Activated naive CD8-positive, alpha-beta T cell treated with anti-CD3 and anti-CD28 coated beads, Interleukin-2, amount 50 U/mL, for 16 hours (primary cell): ENCODE measurements at places on chromosomes 16 and 17.

DNA sequence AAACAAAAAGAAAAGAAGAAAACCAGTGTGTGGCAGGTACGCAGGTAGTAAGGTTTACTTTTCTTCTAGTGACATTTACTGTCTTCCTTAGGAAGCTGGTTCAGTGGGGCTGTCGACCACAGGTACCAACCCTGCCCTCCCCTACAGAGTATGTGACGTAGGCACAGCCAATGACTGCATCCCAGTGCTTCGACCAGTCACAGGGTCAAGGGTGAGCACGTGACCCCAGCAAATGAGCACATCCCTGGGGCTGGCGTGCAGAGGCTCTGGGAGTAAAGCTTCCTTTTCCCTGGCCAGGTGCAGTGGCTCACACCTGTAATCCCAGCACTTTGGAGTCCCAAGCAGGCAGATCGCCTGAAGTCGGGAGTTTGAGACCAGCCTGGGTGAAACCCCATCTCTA is 38.9 kb upstream of the PLCG2 start:
- DNase-seq, result no peak

DNA sequence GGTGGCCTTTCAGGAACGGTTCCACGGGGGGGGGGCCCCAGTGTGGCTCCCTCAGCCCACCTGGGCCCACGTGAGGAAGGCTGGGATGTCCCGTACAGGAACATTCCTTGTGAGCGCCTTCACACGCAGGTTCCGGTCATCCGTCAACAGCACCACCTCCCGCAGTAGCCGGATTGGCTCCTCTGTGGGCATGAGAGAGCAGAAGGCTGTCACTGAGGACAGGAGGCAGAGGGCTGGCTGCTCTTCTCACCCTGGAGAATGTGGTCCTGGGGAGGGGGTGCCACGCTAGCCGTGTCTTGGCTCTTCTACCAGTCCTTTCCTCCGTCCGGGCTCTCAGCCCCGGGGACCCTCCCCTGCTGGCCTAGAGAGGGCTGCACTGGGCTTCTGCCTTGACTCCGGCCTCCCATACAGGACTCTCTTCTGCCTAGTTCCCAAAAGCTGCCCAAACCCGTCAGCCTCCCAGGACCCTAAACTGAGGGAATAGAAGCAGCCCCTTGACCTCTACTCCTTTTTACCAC is 6.6 kb downstream of the HIC1 start:
- no peak for DNase-seq

- no peak for DNase-seq
Observed at GRCh38 chr17:33124871-33125551, 133.4 kb downstream of the SPACA3 start.

DNA sequence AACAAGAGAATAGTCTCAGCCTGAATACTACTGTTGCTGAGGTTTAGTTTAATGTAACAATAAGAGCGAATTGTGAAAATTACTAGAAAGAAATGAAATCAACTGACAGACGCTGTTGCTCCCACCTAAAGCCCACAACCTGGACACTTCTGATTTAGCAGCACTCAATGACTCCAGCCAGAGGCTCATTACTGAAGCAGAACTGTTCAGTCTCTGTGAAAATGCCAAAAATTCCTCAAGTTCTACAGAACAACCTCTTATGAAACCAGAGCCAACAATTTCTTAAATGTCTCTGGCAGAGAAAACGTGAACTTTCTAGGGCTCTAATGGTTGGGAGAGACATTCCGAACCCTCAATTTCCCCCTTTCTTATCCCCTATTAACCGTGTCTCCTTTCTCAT is 9.9 kb downstream of the PSME3IP1 start:
- no peak for DNase-seq

DNA sequence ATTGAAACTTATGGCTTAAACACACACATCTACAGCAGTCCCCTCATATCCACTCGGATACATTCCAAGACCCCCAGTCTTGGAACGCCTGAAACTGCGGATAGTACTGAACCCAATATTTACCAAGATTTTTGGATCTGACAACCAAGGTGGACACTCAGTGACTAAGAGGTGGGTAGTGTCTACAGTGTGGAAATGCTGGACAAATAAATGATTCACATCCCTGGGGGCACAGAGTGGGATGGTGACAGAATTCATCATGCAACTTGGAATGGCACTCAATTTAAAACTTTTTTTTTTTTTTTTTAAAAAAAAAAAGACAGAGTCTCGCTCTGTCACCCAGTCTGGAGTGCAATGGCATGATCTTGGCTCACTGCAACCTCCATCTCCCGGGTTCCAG is 54.2 kb upstream of the TRAP1 start:
- DNase-seq, result no peak

DNA sequence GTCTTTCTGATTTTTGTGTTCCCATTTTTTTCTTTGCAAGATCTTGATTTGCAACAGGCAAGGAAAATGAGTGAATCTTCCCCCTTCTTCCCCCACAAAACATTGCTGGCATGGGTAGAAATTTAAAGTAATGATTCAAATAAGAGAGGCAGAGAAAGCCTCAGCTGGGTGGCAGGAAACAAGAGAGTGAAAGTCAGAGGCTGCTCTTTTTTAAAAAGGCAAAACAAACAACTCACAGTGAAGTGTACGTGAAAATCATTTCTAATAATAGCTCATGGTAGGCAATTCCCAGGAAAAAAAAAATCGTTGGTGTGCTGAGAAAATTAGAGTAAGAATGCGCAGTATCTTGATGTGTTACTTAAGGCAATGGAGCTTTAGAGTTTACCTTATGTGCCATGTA is 229.5 kb downstream of the FTO start:
- no peak for DNase-seq

- DNase-seq, result no peak
Observed at GRCh38 chr16:85326113-85326793, 214.0 kb upstream of the CIBAR2 start.

DNA sequence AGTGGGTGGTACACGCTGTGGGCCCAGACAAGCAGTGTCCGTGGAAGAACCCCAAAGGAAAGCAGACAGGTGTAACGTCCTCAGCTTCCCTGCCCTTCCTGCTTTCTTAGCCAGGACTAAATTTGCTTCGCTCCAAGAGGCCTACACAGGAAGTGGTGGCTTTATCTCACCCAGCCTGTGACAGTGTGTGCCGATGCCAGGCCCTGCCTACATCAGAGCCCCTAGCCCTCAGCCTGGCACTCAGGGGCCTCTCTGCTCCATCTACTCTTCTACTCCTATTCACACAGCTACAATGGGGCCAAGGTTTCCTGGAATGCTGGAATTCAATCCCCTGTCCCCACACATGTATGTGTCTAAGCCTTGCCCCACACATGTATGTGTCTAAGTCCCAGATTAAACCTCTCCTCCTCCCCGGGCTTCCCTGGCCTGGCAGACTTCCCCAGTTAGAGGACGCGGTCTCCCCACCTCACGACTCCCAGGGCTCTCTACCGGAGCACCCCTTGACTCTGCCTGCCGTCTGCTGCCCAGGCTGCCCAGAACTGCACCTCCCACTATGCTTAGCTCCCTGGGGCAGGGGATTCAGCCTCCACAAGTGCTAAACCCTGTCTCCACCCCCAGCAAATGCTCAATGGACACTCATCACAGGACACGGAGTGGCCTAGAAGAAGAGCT is 8.2 kb downstream of the PGAP3 start:
- no peak for DNase-seq

DNA sequence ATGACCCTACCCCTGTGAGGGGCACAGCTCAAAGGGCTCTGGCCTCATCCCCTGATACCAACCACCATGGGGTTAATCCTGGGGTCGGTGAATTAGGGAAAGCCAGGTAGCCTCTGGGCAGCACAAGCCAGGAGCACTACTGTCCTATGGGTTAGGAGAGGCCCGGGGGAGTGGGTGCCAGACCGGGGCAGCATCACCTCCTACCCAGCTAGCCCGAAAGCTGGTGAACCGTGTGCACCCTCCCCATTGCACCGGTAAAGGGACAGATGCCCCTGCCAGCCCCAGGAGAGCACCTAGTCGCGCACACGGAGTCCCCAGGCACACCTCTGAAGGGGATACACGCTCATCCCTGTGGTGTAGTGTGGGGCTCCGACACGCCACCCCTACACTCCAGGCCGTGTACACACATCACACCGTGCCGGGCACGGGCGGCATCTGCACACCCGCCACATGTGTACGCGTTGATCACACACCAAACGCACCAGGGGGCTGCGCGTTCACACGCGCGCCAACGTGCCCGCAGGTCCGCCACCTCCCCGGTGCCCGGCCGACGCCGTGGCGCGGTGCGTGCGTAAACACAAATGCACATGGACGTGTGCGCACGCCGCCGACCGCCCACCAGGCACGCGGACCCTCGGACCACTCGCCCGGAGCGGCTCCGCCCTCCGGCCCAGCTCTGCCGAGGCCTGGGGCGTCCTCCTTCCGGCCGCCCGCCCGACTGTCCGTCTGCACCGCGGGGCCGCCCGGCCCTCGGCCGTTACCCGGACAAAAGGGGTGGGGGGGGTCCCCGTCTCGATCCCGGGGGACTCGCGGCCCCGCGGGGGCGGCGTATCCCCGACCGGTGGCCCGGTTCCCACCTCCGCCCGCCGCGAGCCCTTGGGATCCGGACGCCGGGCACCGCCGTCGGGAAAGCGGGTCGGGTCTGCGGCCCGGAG is 785 bp downstream of the UBALD1 start:
- no peak for DNase-seq

DNA sequence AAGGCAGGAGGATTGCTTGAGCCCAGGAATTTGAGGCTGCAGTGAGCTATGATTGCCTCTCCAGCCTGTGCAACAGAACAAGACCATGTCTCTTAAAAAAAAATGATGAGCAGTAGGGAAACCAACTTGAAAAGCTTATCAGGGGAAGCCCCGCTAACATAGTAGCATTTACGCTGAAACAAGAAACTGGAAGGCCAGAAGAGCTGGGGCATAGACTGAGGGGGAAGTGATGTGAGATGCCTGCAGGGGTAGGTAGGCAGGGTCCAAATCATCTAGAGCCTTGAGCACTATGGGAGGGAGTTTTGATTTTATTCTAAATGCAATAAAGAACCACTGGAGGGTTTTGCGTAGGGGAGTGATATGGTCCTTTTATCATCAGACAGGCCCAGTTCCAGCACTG is 139.3 kb downstream of the CYB561 start:
- DNase-seq, result no peak
